ENCODE measurements at places on chromosomes 4 and X.

- no peak for DNase-seq
These were observed 3.2 kb downstream of the TMEM165 start for GRCh38 chr4:55398966-55399365.

DNA sequence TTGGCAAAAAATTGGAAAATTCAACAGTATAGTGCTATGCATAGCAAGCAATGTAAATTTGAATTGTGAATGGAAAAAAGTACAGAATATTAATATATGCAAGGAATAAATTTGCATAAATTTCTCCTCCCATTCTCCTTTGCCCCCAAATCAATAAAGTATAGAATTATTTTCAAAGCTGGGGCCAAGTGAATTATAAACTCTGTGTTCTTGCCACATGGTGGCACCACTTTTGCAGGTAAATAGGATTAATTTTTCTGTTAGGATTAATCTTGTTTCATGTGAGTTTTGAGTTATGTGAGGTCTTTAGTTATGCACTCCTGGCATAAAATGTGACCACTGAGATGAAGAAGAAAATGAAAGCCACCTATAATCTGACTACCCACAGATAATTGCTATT is 19.9 kb downstream of the COPS4 start:
- no peak for DNase-seq

DNA sequence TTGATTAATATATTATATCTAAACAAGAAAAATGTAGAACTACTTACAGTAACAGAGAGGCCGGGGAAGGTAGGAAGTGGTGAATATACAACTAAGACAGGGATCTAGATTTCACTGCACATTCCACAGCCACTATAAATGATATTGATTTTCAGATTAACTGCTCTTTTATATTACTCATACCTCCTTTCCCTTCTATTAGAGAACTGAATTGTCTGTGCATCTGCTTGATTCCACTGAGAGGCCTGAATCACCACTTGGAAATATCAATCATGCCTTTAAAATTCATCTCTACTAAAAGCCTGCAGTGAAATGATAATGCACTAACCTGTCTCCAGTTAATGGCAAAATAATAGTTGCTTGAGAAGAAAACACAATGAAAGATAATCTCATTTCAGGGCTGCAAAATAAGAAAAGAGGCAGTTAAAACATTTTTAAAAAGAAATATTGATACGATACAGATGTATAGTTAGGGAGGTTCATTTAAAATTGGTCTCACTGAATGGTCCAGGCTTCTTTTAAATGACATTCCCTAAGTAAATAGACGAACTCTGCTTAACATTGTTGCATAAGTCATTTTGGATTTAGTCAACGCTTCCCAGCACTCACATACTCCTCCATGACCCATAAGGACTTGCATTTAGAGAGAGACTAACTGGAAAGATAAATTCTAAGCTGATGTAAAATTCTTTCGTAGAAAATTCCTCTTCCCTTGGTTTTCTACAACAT is 3.8 kb downstream of the ANTXR2 start:
- DNase-seq: no peak

GRCh38 chrX:24468245-24468644 is 3.2 kb downstream of the PDK3 start:
- DNase-seq: no peak

DNA sequence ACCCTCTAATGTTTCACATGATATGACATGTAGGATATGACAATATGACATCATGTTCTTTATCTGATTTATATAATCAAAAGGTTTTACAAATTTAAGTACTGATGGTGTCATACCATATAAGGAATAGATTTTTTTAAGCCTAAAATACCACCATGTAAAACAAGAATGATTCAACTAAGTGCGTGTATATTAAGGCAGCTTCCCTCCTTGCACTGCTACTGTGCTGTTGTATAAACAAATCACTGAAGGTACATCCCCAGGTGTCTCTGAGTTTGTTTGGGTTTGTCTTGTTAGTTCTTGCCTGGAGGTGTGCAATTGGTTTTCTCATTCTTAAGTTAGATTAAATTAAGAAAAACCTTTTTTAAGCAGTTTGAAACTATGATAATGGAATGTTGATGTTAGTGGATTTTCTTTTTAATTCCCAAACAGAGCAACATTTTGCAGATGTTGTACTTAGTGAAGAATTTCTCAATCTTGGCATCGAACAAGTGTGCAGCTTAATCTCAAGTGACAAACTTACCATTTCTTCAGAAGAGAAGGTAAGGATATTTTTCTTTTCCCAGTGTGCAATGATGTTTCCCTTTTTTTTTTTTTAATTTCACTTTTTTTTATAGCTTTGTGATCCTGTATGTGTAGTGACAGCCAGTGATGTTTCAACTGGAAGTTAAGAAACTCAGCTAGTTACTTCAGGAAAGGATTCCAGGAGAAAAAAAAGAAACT is 33.4 kb upstream of the MSMO1 start:
- DNase-seq: no peak

DNA sequence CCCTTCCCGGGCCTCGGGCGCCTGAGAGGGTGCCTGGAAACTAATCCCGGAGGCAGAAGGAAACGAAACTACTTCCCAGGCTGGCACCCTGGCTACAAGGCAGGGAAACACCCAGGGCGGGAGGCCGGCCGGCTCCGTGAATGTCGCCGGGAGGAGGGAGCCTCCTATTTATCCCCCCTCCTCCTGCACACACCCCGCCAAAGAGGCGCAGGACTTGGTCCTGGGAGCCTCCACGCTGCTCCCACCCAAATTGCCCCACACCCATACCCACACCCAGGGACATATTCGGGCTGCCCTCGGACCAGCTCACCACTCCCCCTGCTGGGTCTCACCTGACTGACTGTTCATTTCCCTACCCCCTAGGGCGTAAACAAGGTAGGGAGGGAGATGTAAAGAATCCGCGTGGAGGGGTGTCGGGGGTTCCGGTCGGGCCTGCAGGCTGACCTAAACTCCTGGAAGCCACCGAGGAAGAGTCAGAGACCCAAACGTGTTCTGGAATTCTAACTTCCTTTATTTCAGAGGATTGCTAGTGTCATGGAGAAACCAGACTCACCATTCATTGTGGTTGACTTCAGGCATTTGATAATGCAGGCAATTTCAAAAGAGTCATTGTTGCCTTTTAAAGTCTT is at the start of gene BTC:
TSS of gene BTC (minus strand) at position 142 of the 629 bp plus-strand sequence. CDS start 198 bp downstream, outside the sequence.
- no peak for DNase-seq

DNA sequence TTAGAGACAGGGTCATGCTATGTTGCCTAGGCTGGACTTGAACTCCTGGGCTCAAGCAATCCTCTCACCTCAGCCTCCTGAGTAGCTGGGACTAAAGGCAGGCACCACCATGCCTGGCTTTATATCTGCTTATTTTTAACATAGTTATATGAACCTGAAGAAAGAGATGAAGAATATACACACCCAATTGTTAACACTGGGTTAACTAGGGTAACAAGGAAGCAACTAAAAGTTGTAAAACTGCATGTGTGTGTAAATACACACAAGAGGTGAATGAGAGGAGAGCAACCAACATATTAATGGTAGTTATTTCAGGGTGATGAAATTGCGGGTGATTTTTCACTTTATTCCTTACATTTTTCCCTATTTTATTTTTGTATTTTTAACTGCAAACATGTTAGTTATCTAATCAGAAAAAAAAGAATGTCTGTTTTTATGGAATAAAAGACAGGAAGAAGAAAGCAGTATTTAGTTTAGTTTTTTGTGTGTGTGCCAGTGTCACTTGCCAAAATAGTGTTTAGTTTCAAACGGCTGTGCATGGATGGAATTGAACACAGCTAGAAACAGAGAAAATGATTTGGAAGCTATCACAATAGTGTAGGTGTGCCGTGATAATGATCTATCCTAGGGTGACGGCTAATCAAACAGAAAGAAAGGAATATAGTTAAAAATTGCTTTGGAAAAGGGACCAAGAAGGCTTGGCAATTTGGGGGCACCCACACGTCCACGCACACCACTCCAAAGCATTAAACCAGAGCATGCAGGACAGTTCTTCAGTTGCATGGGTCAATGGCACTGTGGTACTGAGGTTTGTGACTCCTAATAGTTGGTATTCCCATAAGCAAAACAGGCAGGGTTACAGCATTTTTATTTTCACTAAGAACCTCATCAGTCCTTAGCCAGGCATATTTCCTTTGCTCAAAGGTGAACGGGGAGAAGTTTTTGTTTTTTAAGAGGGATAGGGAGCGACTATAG is 89.1 kb upstream of the KLHL13 start:
- DNase-seq: no peak

GRCh38 chr4:40325406-40326019 is 9.6 kb upstream of the CHRNA9 start:
- peak; percentile 32 for DNase-seq

DNA sequence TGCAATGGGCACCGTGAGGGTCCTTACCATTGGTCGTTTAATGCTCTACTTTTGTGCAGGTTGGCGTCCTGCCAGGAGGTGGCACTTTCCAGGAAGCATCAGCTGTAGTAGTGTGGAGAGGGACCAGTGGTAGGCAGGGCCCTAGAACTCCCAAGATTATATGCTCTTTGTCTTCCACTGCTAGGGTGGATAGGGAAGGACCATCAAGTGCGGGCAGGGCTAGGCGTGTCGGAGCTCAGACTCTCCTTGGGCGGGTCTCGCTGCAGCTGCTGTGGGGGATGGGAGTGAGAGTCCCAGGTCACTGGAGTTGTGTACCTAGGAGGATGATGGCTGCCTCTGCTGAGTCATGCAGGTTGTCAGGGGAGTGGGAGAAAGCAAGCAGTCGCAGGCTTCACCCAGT is 134.7 kb downstream of the KLF8 start:
- DNase-seq: no peak
